ENCODE measurements at places on chromosomes 4 and X. TPM values are rescaled to one million over a fixed set of nuclear protein-coding genes. Genes with fewer than 3 reads are reported as not detected.
A peak's percentile ranks its signal among the peaks of the same experiment; 100 is the strongest.

Gene TLR1
- 23.1 TPM for total RNA-seq

Gene PARM1
- 0.91 TPM for total RNA-seq

Gene PCDH19
- not detected for total RNA-seq

Gene ENPEP
- not detected for total RNA-seq

Gene NAT8L
- 0.24 TPM for total RNA-seq

Gene TLR7
- 4.4 TPM for total RNA-seq

Gene MAD2L1
- total RNA-seq = 6.2 TPM

Gene PPP1R3F
- total RNA-seq = 9.7 TPM

Gene ARSJ
- not detected for total RNA-seq

Gene UGT2B15
- not detected for total RNA-seq

Gene VCX3A
- not detected for total RNA-seq

Gene HTN1
- not detected for total RNA-seq

GRCh38 chr4:109861916-109862511 is 14.1 kb downstream of the LRIT3 start:
- no peak for DNase-seq

GRCh38 chr4:146342600-146343192 is 128.4 kb downstream of the REELD1 start:
- DNase-seq = no peak

DNA sequence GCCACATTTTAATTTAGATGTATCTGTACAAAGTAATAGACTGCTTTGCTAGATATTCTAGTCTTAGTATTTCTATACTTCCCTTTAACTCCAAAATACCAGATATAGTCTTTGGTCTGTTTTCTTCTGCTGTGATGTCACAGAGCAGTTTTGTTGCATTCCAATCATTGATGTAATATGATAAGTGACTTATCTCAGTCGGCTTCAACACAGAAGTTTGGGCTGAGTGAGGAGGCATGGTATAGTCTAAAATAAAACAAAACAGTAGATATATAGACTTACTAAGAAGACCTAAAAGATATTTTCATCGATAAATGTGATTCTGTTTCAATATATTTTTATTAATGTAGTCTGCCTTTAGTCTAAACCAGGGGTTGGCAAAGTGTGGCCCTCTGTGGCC is 169.9 kb downstream of the DCK start:
- DNase-seq = no peak

- DNase-seq = no peak
Observed at GRCh38 chr4:172802032-172802431, 366.6 kb upstream of the GALNT7 start.

DNA sequence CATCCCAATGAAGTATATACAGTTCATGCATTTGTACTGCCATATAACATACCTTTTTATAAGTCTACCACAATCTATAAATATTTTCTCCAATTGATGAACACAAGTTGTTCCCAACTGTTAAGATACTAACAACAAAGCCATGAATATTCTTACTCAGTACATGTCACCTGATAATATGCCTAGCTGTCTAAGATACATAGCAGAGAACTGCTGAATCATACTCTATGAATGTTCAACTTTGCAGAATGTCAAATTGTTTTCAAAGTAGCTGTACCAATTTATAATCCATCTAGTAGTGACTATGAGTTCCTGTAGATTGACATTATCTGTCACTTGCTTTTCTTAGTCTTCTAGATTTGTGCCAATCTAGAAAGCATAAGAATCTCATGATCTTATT is 84.9 kb downstream of the RAB28 start:
- no peak for DNase-seq

DNA sequence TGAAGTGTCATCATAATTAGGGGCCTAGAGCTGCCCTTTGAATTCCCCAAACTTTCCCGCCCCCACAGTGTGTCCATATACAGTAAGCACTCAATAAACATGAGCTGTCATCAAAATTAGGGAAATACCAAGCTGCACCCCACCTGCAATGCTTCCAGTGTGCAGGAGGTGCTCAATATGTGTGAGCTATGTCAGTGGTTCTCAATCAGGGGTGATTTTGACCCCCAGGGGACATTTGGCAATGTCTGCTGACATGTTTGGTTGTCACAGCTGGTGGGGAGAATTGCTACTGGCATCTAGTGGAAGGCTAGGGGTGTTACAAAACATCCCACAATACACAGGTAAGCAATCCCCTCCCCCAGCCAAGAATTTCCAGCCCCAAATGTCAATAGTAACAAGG is 748 bp downstream of the CFP start:
- peak; percentile 32 for DNase-seq

DNA sequence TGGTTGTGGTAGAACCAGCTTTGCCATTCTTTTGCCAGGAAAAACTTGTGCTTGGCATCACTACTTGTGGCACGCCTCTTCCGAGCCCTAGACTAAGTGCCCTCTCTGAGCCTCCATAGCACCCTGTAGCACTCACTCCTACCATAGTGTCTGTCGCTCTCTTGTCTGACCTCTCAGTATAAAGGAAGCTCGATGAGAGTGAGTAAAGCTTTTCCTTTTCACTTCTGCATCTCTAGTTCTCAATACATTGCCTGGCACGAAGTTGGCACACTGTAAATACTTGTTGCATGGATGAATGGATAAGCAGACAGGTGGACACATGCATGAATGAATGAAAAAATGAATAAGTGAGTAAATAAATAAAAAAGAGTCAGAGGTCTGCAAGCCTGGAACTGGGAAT is 48.3 kb downstream of the TLR10 start:
- no peak for DNase-seq

DNA sequence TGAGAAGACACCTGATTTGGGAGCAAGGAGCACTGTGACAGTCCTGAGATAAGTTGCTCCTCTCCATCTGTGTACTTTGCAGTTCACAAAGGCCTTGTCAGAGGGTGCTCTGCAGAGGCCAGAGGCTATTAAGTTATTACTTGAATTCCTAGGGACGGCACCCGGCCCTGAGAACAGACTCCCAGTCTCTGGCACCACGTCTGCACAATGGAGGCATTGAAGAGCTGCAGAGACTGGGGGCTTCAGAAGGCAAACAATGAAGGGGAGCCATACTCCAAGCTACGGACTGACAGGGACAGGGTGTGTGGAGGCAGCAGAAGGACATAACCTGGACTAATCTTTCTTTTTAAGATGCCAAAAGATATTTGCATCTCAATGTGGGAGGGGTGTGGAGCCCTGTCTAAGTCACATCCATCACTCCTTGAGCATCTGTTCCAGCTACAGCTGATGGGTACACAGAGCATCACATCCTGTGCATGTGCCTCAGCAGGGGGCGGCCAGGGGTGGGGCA is 11.5 kb downstream of the RASGEF1B start:
- DNase-seq = no peak

DNA sequence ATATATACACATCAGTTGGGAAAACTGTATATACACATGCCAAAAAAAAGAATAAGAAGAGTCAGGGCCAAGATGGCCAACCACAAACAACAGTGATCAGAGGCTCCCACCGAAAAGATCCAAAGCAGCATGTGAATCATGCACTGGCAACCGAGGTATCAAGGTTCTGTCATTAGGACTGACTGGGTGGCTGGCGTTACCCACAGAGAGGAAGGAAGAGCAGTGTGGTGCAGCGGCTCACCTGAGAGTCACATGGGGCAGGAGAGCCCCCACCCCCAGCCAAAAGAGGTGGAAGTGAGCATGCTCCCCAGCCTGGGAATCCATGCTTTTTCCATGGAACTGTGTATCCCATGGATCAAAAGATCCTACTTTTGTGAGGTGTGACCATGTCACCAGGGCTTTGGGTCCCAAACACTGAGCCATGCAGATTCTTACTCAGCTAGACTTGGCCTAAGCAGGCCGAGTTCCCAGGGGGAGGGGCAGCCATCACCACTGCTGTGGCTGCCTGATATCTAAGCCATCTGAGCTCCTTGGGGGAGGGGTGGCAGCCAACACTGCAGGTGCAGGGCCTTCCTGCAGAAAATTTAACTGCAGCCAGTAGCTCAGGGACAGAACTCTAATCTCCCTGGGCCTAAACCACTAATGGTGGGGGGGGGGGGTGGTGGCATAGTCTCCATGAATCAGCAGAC is 52.8 kb downstream of the P2RY10 start:
- peak; percentile 0 for DNase-seq

- no peak for DNase-seq
Observed at GRCh38 chrX:87049567-87049966, 468.0 kb upstream of the KLHL4 start.

DNA sequence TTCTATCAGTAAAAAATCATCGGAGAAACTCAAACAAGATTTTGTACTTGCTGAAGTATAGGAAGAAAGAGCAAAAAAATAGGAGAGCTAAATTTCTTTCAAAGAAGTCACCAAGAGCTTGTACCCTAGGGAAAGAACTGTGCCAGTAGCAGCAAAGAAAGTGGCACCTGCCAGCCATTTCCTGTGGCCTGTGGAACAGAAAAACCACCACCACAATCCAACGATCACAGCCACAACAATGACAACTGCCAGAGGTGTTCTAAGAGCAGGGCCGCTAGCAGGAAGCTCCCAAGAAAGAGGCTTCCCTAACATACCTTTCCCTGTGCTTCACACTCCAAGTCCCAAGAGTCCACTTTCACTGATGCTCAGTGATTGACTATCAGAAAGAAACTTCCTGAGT is 266.1 kb upstream of the GPC4 start:
- no peak for DNase-seq

DNA sequence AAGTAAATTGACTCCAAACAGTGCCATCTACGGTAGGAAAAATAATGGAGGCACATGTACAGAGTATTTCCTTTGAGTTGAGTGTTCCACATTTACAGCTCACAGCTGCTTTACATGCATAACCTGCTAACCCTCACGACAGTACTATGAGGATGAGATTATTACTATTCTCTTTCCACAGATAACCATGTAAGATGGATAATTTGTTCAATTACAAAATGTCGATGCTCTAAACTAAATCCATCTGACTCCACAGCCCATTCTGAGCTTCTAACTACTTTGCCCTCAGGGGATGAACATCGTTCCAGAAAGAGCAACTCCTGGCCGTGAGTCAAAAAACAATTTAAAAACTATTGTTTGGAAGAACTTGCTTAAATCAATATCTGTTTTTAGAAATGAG is 330.4 kb upstream of the NWD2 start:
- DNase-seq = no peak

- no peak for DNase-seq
Observed at GRCh38 chrX:56343664-56344063, 111.5 kb downstream of the KLF8 start.

- no peak for DNase-seq
Observed at GRCh38 chr4:77671051-77671450, 65.4 kb downstream of the CXCL13 start.

DNA sequence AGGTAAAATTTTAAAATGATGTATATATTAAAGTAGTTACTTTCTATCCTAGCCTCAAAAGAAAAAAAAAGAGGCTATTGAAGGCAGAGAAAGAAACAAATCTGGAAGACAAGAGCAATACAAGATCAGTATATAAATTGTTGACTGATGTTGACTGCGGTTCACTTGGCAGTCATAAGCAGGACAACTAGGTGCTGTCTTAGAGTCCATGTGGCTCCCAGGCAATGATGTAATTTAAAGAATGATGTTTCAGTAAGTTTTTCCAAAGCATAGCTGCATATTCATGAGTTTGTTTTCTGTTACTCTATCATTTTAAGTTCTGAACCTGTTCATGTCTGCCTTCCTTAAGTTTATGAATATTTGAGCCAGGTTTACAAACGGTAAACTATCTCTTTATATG is 630.2 kb downstream of the FAT4 start:
- no peak for DNase-seq

- no peak for DNase-seq
Observed at GRCh38 chr4:89823416-89823815, 13.5 kb downstream of the SNCA start.

GRCh38 chrX:34146906-34147305 is 14.8 kb upstream of the FAM47A start:
- no peak for DNase-seq

DNA sequence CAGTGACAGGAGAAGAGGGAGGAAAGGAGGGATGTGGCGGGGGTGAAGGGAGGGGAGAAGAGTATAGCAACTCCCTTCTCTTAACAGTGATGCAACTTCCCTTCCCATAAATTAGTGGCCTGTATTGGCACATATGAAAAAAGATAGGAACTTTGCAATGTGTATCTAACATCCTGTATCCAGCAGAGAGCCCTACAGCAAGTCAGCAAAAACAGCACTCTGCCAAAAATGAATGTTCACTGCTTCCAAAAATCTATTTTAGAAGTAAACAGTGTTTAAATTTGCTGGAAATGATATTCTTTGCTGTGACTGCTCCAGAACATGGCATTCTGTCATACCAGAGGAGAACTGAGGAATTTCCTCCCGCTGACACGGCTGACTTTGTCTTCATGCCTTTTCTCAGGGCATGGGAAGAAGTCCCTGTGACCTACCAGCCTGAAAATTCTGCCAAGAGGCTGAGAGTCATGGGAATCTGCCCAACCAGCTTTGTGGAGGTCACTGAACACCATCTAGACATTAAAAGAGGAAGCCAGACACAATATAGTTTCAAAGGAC is 343.4 kb upstream of the RASGEF1B start:
- DNase-seq = no peak

GRCh38 chr4:130659320-130659719 is 1563.4 kb downstream of the C4orf33 start:
- no peak for DNase-seq

DNA sequence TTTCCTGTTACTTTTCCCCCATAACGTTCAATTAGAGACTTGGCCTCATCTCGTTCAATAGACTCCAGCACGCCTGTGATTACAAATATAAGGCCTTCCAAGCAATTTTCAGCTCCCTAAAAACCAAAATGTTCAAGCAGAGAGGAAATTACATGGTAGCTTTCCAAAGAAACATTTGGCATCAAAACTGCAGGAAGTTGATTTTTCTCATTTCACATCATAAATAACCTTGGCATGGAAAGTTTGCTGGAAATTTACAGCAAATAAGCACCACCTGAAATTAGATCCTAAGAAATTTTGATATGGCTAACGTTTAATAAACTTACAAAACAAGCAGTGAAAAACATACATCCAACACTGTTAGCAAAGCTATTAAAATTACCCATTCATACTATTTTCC is 53.3 kb downstream of the RFC1 start:
- DNase-seq = no peak
